ENCODE measurements at places on chromosomes 1 and 21.

DNA sequence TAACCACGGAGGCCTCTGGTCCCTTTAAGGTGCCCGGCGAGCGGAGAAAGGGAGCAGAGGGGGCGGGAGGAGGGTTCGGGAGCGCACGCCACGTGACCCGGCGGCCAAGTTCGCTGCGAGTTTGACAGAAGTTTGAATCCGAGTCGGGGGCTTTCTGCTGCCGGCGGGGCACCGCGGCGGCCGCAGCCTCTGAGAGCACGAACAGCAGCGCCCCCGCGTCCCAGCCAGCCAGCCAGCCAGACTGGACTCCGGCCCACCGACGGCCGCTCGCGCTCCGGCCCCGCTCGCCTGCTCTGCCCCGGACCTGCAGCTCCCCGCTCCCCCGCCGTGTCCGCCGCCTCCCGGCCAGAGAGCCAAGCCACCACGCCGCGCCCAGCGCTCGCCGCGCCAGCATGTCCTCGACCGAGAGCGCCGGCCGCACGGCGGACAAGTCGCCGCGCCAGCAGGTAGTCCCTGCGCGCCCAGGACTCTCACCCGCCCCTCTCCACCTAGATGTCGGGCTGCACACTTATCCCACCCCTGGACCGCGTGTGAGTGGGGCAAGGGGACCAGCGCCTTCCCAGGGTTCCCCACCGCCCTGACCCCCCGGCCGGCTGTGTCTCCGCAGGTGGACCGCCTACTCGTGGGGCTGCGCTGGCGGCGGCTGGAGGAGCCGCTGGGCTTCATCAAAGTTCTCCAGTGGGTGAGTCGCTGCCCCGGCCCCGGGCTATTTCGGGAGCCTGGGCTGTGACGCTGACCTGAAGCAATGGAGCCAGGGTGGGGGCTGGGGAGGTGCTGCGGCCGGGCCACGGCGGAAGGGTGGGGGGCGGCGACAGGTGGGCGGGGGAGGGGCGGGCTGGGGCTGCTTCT is at the start of gene SYPL2:
SYPL2 (plus strand) TSS at position 95 of the 849 bp plus-strand sequence; CDS start at position 393, 298 bp downstream.
- no peak for DNase-seq

DNA sequence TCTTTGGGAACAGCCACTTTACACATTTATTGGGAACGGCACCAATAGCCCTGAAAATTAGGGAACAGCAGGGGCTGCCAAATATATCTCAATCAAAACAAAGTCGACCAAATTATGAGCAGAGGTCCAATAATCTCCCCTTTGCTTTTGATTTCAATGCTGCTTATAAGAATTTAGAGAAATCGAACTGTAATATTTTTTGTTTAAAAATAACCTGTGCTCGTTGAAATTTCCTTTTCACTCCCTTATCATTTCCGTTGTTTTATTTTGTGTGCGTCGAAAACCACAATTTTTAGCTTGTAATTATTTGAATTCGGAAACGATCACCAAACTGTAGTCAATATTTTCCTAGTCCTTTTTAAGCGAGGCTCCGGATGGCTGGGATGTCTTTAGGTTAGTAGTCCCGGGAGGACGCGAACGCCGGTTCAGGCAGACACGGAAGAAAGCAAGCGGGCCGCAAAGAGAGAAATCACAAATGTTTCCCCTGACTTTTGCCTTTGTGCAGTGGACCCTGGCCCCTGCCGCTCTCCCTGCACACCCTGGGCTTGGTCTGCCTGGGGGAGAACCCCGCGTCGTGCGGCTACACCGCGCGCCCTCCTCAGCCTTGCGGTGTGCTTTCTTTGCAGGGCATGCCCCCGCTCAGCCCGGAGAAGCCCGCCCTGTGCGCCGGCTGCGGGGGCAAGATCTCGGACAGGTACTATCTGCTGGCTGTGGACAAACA is 2.3 kb downstream of the LHX9 start:
- no peak for DNase-seq

GRCh38 chr1:21346365-21347071 is 56.3 kb upstream of the ECE1 start:
- DNase-seq, result no peak

DNA sequence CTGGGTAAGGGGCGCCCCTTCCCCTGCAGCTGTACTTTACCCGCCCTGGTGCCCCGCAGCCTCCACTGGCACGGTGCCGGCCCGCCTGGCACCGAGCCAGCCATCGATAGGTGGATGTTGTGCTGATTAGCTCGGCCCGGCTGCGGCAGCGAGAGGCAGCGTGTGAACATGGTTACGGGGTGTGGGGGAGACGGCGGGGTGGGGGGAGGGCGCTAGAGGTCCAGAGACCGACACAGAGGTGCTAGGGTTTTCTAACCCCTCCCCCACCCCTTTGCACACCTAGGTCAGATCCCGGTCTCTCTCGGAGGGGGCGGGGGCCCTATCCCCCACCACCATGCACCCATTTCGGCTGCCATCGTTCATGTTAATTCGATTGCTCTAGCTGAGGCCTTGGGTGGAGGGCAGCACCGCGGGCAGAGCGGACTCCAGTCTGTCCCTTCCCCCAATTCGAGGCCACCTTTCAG is 6.7 kb downstream of the EFNA4 start:
- DNase-seq, result no peak

- DNase-seq, result no peak
Measured at GRCh38 chr1:29783508-29784275, 547.4 kb downstream of the PTPRU start.

GRCh38 chr1:231600458-231600976 is 26.1 kb upstream of the DISC1 start:
- no peak for DNase-seq

DNA sequence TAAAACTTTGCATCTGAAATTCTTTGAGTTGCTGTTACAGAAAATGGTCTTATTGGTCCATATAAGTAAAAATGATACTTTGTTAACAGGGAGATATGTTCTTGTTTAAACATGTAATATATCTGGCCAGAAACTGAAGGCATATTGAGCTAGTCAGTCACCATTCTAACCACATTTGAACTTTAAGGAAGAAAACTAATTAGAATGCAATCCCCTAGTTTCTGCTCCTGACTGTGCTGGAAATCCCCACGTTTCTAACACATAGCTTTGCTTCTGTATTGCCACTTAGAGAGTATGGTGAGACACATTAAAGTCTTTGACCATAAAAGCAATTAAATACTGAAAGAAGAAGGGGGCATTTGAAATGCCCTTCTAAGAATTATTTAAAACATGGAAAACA is 32.1 kb upstream of the HIVEP3 start:
- no peak for DNase-seq

- DNase-seq, result no peak
Measured at GRCh38 chr1:151891512-151891911, 17.8 kb downstream of the THEM4 start.

DNA sequence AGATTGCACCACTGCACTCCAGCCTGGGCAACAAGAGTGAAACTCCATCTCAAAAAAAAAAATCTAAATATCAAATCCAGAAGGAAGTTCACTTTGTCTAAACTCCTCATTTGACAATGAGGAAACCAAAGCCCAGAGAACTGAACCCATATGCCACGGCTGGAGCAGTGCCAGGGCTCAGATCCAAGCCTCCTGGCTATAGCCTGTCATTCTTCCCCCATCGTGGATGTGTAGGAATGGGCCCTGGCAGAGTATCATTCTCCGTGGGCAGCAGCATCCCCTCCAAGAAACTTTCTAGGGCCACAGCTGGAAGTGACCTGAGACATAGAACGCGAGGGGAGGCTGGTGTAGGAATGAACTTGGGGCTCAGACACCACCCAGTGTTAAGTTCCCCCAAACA is 47.2 kb downstream of the CAPN9 start:
- no peak for DNase-seq

- DNase-seq, result no peak
Measured at GRCh38 chr1:110728388-110729001, 53.8 kb upstream of the KCNA3 start.

DNA sequence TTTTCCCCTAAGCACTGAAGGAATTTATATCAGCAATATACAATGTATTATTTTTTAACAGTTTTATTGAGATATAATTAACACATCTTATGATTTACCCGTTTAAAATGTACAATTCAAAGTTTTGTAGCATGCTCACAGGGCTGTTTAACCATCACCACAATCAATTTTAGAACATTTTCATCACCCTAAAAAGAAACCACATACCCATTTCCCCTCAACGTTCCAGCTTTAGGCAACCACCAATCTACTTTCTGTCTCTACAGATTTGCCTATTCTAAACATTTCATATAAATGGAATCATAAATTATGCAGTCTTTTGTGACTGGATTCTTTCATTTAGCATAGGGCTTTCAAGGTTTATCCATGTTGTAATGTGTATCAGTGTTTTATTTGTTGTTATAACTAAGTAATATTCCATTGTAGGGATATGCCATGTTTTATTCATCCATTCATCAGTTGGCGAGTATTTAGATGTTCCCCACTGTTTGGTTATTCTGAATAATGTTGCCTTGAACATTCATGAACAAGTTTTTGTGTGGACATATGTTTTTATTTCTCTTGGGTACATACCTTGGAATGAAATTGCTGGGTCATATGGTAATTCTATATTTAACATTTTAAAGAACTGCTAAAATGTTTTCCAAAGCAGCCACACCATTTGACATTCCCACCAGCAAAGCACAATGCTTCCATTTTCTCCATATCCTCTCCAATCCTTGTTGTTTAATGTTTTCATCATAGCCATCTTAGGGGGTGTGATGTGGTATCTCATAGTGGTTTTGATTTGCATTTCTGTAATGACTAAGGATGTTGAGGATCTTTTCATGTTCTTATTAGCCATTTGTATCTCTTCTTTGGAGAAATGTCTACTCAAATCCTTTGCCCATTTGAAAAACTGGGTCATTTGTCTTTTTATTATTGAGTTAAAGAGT is 188.5 kb downstream of the TM2D1 start:
- no peak for DNase-seq

GRCh38 chr1:225846331-225847310 is 35.6 kb downstream of the TMEM63A start:
- no peak for DNase-seq

GRCh38 chr1:176531921-176532897 is 69.2 kb downstream of the PAPPA2 start:
- no peak for DNase-seq

- no peak for DNase-seq
Measured at GRCh38 chr1:209831615-209832014, 3.8 kb downstream of the UTP25 start.

GRCh38 chr1:226082587-226082917 is 20.0 kb downstream of the H3-3A start:
- no peak for DNase-seq

DNA sequence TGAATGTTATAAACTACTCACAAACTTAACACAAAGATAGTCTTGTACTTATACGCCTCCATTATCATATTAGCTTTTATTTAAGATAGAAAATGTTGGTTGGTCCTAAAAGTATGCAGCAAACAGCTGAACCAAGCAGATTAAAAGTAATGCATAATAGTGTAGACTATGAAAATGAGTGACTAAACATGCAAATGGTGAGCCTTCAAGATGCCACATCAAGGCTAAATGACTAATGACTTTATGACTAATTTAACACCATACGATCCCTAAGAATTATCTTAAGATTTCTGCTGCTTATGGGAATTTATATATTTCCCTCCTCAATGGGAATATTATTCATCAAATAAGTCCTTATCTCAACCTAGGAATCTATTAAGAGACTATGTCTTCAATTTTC is 4.6 kb downstream of the GPATCH2 start:
- DNase-seq, result no peak

DNA sequence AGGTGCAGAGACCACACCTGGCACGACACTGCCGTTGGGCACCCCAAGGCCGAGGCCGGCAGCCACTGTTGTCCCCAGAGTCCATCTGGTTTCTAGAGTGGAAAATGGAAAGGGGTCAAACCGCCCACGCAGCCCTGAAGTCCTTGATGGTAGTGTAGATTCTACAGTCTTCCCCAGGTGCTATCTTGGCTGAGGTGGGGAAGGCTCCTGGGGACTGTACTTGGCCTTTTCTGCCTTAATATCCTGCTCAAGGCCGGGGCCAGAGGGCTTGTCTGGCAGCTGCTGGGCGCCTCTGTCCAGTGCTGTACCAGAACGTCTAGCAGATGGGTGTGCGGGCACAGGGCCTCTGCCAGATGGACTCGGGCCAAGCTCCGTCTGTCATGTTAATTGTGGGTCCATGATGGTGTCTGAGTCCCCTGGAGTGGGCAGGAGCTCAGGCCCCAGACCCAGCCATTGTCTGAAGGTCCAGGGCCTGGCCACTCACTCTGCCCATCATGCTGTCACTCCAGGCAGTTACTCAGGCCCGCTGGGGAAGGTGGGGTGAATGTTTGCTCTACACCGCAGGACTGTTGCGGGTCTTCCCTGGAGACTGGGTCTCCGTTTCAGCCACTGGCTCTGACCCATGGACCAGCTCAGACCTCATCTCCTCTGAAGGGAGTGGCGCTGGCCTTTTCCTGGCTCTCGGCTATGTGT is 161.9 kb upstream of the COL6A1 start:
- DNase-seq, result no peak

- no peak for DNase-seq
Measured at GRCh38 chr1:227886993-227887696, 60.6 kb downstream of the WNT9A start.

DNA sequence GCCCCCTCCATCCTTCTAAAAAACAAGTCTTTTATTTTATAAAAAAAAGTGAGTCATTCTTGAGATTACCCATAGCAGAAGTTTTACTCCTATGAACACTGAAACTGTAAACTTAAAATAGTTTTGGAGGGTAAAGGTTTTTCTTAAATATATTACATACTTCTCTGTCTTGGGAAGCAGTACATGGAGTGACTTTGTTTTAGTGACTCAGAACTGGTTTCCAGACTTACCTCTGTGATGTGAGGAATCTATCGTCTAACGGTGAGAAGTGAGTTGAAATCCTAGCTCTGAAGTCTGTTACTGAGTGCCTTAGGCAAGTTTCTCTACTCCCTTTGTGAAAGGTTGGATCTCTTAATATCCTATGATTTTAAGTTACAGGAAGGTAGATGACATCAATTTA is 176.3 kb upstream of the POU3F1 start:
- DNase-seq, result no peak

GRCh38 chr1:203278082-203278884 is 27.0 kb upstream of the BTG2 start:
- DNase-seq, result no peak

- DNase-seq, result no peak
Measured at GRCh38 chr1:2403273-2403672, 9.1 kb downstream of the PEX10 start.

GRCh38 chr1:203690730-203691129 is 64.1 kb downstream of the ATP2B4 start:
- no peak for DNase-seq

DNA sequence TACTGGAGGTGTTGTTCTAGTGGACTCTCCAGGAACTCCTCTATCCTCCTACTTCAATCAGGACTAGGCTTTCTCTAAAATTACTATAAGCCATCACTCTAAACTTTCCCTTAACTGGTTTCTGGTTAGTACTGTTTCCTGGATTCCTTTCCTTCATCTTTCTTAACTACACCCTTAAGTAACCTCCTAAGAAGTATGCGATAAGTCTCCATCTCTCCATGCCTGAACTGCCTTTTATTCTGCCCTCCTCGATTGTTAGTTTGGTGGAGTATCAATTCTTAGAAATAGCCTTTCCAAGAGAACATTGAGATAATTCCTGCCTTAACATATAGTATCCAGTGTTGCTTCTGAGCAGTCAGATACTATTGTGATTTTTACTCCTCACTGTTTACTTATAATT is 162.9 kb upstream of the PDE4B start:
- no peak for DNase-seq

Data from NCI-H2029 (cell line).